GM23338 (cell line): ENCODE measurements at places on chromosomes 7 and 10.
A peak's percentile ranks its signal among the peaks of the same experiment; 100 is the strongest.

GRCh38 chr10:93420091-93420490 lies 62.0 kb downstream of the MYOF start:
- DNase-seq, result peak; percentile 70

- DNase-seq, result no peak
Observed at GRCh38 chr7:116222501-116222900, 12.2 kb downstream of the TES start.

- DNase-seq, result peak; percentile 90
Observed at GRCh38 chr7:31443457-31443856, 70.4 kb upstream of the ITPRID1 start.

DNA sequence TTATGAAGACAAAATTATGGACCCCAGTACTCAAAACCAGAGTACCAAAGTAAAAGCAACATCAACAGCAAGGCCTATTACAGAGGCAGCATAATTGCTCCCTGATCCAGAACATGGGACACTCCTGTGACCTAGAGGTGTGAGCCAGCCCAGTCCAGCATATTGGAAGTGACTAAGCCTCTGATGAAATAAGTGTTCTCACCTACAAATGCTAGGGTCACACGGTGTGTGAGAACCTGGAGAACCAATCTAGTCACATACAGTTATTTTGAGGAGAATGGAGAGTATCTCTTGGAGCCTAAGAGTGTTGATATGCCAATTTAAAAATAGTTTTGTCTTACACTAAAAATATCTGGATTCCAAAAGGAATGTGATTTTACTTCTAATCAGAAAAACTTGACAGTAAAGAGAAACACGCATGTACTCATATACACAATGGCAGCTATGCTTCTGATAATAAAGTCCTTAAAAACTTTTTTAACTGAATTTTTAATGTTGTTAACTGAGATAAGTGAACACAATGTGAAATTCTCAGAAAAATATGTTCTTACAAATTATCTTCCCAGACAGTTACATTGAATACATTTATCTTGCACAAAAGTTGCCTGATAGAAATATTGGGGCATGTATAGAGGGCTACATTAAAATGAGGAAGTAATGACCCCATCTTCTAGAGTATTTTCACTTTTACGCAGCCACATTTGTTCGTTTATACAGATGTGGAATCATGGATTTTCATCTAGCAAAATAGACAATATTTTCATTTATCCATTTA lies 56.8 kb upstream of the CD36 start:
- DNase-seq, result no peak

GRCh38 chr10:11210211-11210922 lies 192.7 kb downstream of the CELF2 start:
- DNase-seq, result no peak

DNA sequence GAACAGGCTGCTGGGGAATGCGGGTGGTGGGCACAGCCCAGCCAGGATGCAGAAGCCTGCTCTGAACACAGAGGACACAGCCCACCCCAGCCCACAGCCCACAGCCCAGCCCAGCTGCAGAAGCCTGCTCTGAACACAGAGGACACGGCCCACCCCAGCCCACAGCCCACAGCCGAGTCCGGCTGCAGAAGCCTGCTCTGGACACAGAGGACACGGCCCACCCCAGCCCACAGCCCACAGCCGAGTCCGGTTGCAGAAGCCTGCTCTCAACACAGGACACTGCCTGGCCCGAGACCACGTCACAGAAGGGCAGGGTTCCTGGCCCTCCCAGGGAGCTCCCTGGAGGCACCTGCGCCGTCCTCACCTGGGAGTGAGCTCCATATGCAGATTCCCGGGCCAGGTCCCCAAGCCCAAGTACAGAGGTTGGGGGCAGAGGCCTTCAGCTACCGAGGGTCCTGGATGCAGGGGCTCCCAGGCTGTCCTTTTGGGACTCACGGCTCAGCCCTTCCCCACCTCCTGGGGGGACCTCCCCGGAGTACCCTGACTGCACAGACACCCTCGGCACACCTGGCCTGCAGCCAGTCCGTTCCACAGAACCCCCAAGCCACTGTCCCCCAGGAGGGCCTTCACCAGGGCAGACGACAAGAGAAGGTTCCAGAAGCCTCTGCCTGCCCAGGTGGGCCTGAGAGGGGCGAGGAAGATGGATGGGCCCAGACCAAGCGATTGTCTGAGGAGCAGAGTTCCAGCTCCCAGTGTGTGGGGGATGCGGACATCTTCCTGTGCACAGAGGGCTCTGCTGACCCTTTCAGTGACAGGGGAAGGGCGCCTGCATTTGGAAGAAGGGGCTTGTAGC lies 23.7 kb upstream of the FOXL3 start:
- no peak for DNase-seq

DNA sequence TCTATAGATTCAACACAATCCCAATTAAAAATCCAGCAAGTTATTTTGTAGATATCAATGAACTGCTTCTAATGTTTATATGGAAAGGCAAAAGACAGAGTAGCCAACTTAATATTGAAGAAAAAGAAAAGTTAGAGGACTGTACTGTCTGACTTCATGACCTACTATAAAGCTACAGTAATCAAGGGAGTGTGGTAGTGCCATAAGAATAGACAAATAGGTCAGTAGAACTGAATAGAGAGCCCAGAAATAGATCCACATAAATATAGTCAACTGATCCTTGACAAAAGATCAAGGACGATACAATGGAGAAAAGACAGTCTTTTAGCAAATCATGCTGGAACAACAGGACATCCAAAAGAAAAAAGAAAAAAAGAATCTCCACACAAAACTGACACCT lies 7.4 kb upstream of the EEPD1 start:
- no peak for DNase-seq

- no peak for DNase-seq
Observed at GRCh38 chr10:77310288-77310840, 327.2 kb downstream of the KCNMA1 start.

GRCh38 chr7:39825401-39825980 lies 124.6 kb upstream of the CDK13 start:
- no peak for DNase-seq

- no peak for DNase-seq
Observed at GRCh38 chr7:151678227-151678604, 158.5 kb upstream of the RHEB start.

DNA sequence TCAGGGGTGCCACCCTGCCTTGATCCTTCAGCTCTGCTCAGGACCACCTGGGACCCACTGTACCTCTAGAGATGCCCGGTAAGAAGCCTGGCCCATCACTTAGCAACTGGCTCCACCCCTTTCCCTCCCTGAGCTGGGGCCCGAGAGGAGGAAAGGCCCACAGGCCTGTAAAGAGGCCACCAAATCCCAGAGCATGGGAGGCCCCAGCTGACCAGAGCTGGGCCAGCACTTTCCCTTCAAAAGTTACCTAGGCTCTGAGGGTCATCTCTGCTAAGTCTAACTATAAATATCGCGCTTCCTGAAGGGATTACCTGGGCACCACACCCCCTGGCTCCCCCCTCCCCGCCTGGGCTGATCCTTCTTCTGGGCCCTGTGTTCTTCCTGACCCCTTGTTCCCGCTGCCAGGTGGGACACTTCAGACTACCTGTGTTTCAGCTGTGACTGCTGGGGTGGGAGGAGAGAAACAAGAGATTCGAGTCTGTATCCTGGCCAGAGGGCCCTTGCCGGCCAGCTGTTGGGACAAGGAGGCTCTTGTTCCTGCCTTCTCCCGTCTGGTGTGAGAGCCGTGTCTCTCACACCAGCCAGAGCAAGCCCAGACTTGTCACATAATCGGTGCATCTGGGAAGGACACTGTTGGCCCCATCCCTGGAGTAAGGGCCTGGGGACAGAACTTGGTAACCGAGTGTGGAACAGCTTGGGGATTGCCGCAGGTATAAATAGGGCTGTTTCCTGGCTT lies 22.8 kb upstream of the ANKRD2 start:
- peak; percentile 64 for DNase-seq

- peak; percentile 62 for DNase-seq
Observed at GRCh38 chr7:69403169-69403568, 195.1 kb upstream of the AUTS2 start.

DNA sequence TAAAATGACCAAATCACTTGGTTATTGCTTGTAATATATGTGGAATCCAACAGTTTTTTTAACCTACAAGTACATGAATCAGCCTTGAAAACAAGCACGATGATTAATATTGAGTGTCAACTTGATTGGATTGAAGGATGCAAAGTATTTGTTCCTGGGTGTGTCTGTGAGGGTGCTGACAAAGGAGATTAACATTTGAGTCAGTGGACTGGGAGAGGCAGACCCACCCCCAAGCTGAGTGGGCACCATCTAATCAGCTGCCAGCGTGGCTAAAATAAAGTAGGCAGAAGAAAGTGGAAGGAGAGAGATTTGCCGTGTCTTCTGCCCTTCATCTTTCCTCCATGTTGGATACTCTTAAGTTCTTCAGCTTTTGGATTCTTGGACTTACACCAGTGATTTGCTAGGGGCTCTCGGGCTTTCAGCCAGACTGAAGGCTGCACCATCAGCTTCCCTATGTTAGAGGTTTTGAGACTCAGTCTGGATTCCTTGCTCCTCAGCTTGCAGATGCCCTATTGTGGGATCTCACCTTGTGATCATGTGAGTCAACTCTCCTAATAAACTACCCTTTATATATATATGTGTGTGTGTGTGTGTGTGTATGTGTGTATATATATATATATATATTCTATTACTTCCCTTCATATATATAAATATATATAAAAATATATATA lies 118.4 kb upstream of the WDR11 start:
- DNase-seq, result no peak

DNA sequence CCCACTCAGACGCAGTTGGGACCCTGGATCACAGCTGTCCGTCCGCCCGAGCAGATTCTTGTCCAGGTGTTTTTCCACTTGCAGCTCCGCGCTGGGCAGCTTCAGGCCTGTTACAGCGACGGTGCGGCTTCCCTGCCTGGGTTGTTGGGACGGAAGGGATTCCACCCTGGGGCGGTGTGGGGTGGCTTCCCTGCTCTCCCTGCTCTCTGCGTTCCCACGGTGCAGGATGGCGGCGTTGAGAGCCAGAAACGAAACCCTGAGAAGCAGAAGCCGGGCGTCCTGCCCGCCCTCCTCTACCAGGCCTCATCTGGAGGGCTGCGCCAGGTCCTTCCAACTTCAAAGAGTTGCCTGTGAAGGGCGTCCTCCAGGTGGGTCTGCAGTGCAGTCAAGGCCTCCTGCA lies 194.4 kb downstream of the ADARB2 start:
- DNase-seq, result no peak

GRCh38 chr10:5321273-5321672 lies 43.5 kb upstream of the UCN3 start:
- DNase-seq, result no peak

DNA sequence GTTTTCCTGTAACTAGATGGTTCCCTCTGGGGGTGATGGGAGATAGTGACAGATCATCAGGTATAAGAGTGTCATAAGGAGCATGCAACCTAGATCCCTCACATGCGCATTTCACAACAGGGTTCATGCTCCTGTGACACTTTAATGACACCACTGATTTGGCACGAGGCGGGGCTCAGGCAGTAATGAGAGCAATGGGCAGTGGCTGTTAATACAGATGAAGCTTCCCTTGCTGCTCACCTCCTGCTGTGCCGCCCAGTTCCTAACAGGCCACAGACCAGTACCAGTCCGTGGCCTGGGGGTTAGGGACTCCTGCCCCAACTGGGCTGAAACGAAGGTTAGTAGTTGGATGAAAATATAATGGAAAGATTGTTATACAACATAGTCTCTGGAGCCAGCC lies 201.6 kb upstream of the LRRN3 start:
- peak; percentile 5 for DNase-seq

GRCh38 chr7:155226261-155227003 lies 71.2 kb upstream of the INSIG1 start:
- DNase-seq, result no peak

- DNase-seq, result no peak
Observed at GRCh38 chr7:156989766-156990535, 20.5 kb downstream of the MNX1 start.

DNA sequence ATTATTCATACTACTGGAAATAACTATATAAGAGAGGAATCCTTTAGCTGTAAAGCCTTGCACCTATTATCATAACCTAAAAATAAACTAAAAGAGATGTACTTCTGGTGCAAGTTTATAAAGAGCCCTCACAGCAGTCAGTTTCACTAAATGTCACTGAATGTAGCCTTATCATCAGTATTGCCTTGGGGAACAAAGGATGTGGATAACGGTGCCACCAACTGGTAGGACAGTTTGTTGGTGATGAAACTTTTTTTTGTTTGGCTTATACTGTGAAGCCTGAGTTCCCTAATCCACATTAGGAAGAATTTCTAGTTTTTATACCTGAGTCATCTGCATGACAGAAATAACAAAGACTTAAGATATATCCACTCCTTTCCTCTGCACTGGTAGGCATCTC lies 117.9 kb upstream of the COL1A2 start:
- peak; percentile 62 for DNase-seq

GRCh38 chr10:116237260-116237659 lies 35.7 kb downstream of the GFRA1 start:
- DNase-seq, result no peak

DNA sequence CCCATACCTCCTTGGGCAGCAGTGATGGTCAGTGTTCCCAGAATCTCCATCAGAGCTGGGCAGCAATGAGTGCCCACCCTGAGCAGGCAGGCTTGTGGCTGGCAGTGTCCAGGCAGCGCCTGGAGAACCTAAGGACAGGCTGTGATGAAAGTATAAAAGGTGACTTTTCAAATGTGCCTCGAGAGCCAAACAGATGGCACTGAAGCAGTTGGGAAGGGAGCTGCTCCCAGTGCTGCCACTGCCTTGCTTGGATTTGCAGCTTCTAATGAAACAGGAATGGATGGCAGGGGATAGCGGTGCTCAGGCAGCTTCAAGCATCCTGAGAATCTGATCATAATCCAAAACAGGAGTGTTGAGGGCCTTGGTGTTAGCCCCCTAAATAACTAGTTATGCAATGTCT lies 179.8 kb upstream of the AOAH start:
- DNase-seq, result no peak

DNA sequence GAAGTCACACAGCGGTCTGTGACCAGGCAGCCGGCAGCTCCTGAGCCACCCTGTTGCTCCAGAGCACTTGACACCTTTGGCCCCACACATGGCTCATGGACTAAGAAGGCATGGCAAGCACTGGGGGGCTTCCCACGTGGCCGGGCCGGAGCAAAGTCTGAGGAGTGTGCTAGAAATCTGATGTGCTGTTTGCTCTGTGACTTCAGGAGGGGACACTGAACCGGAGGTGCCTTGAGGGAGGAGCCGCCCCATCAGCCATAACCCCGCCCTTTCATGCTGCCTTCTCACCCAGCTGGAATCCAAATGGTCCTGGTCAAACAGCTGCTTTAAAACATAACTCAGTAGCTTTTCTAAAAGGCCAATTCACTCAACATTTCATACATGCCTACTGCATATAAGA lies 33.5 kb downstream of the PROSER2 start:
- no peak for DNase-seq

DNA sequence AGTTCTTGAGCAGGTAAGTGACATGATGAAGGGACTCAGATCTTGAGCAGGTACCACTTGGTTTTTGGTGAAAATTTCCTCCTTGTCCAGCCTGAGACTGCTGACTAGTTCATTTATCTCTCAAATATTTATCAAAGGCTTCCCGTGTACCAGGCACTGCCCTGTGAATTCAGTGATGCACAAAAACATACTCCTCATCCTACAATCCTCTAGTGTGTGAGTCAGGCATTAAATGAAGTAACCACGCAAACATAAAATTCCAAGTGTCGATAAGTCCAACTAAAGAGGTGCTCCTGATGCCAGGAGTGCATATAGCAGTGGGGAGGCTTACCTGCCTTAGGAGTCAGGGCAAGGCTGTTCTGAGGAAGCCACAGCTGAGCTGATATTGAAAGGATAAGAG lies 41.5 kb upstream of the LBX1 start:
- DNase-seq, result no peak
